Natural killer cell (primary cell): ENCODE measurements at places on chromosomes 16 and 17. TPM values are rescaled to one million over a fixed set of nuclear protein-coding genes. Genes with fewer than 3 reads are reported as not detected.

CCDC200 gene
- total RNA-seq = 0.64 TPM

- H3K36me3 ChIP-seq = no peaks in the 10 kb centered on the region
- no peak for DNase-seq
- H3K27me3 ChIP-seq = no peaks in the 10 kb centered on the region
- H3K4me1 ChIP-seq = peaks cover 27% of the 10 kb centered on the region
These were observed 151.6 kb downstream of the SOCS1 start for GRCh38 chr16:11104168-11105037.

- no peak for DNase-seq
- peak overlapping the region; percentile 93 for H3K27ac ChIP-seq
- no peaks in the 10 kb centered on the region for H3K27me3 ChIP-seq
- no peaks in the 10 kb centered on the region for H3K36me3 ChIP-seq
These were observed 82.9 kb downstream of the GAS7 start for GRCh38 chr17:10115536-10115932.

- no peak for DNase-seq
- H3K27me3 ChIP-seq = peaks cover 3% of the 10 kb centered on the region
- H3K4me1 ChIP-seq = peaks cover 15% of the 10 kb centered on the region
- H3K27ac ChIP-seq = no peak overlapping the region
- H3K36me3 ChIP-seq = no peaks in the 10 kb centered on the region
- H3K4me3 ChIP-seq = no peak overlapping the region
These were observed 26.2 kb upstream of the ADORA2B start for GRCh38 chr17:15918661-15919259.

NOTUM gene
- not detected for total RNA-seq

DNA sequence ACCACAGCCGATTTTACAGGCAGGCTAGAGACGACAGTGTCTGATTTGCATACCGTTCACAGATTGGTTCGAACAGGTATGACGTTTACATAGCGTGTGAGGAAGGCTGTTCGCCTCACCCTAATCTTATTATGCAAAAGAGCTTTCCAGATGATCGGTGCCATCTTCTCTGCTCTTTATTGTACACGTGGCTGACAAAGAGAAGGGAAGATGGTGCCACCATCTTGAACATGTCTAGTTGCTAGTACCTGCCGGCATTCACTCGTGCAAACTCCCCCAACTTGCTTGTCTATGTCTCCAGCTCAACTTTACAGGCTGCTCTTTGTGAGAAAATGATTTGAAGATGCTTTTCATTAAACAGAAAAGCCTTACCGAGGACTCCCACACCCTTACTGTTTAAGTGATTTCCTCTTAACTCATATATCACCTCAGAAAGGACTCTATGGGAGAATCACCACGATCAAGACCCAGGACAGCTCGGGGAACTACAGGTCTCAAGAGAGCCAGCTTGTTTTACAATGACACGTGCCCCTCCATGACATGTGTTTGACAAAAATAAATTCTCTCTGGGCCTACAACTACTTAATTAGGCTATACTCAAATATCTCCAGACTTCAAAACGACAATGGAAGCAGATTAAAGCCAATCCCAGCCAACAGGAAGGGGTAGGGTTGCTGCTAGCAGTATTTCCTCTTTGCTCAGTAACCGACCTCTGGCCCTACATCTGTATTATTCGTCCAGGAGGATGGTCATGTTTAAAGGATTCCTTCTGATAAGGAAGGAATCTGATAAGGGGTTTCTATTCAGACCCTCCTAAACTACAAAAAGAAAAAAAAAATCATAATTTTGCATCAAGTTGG lies 480.6 kb downstream of the TMEM114 start:
- H3K4me1 ChIP-seq = no peaks in the 10 kb centered on the region
- no peak overlapping the region for H3K4me3 ChIP-seq
- no peak overlapping the region for H3K27ac ChIP-seq
- no peaks in the 10 kb centered on the region for H3K27me3 ChIP-seq

GRCh38 chr17:40596261-40596919 lies 31.1 kb upstream of the CCR7 start:
- H3K4me3 ChIP-seq = no peak overlapping the region
- H3K27me3 ChIP-seq = no peaks in the 10 kb centered on the region
- H3K36me3 ChIP-seq = no peaks in the 10 kb centered on the region

CD300E gene
- 8.9 TPM for total RNA-seq

CDK5R1 gene
- 3.7 TPM for total RNA-seq

GRCh38 chr16:57899771-57900661 lies 70.9 kb downstream of the CNGB1 start:
- H3K36me3 ChIP-seq = no peaks in the 10 kb centered on the region
- no peaks in the 10 kb centered on the region for H3K4me1 ChIP-seq
- DNase-seq = peak; percentile 70
- H3K27me3 ChIP-seq = no peaks in the 10 kb centered on the region
- no peak overlapping the region for H3K4me3 ChIP-seq

USP10 gene
- 100 TPM for total RNA-seq

GRCh38 chr16:13154799-13155198 lies 253.4 kb downstream of the SHISA9 start:
- no peaks in the 10 kb centered on the region for H3K4me1 ChIP-seq
- no peak overlapping the region for H3K27ac ChIP-seq
- no peak for DNase-seq
- no peaks in the 10 kb centered on the region for H3K36me3 ChIP-seq
- H3K4me3 ChIP-seq = no peak overlapping the region
- no peaks in the 10 kb centered on the region for H3K27me3 ChIP-seq

NKD1 gene
- 1.0 TPM for total RNA-seq

DNA sequence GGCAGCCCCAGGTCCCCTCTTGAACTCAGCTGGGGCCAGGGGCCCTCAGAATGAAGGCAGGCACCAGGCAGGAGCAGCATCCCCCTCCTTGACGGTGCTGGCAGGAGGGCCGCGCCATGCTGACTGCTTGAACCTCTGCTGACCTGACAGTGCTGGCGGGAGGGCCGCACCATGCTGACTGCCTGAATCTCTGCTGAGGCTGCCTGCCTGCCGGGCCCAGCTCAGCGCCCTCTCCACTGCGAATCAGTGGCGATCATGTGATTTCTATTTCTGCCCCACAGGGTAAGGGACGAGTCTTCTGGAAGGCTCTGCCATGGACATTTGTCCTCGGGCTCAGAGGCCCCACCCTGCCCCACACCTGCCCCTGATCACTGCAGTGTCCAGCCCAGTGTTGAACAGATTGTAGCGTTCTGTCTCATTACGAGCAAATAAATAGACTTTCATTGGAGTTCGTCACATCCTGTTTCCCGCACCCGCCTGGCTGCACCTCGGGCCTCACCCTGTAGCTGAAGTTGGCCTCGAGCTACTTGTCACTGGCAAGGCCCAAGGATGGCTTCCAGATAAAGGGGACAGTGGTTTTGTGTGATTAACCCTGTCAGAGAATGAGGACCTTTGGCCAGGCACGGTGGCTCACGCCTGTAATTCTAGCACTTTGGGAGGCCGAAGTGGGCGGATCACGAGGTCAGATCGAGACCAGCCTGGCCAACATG lies 8.6 kb downstream of the C16orf90 start:
- no peak for DNase-seq
- peaks cover 49% of the 10 kb centered on the region for H3K36me3 ChIP-seq
- no peaks in the 10 kb centered on the region for H3K4me1 ChIP-seq
- H3K27ac ChIP-seq = no peak overlapping the region
- no peak overlapping the region for H3K4me3 ChIP-seq

- H3K36me3 ChIP-seq = no peaks in the 10 kb centered on the region
- H3K4me1 ChIP-seq = no peaks in the 10 kb centered on the region
These were observed 118.2 kb downstream of the HS3ST2 start for GRCh38 chr16:22932032-22932771.

GRCh38 chr16:59540621-59541020 lies 806.5 kb upstream of the GOT2 start:
- no peak overlapping the region for H3K4me3 ChIP-seq
- no peaks in the 10 kb centered on the region for H3K36me3 ChIP-seq
- no peaks in the 10 kb centered on the region for H3K27me3 ChIP-seq

MYH2 gene
- not detected for total RNA-seq

DNA sequence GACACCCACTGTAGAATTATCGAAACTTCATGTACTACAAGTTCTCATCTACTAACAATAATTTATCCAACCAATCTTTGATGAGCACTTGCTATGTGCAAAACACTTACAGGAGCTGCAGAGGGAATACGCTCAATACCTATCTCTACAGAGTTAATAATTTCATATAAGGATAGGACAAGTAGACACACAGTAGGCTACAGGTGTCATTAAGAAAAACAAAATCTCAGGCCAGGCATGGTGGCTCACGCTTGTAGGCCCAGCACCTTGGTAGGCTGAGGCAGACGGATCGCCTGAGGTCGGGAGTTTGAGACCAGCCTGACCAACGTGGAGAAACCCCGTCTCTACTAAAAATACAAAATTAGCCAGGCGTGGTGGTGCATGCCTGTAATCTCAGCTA lies 91.3 kb upstream of the PLEKHM1 start:
- no peaks in the 10 kb centered on the region for H3K27me3 ChIP-seq
- peaks cover 9% of the 10 kb centered on the region for H3K4me1 ChIP-seq
- no peak overlapping the region for H3K27ac ChIP-seq
- H3K36me3 ChIP-seq = no peaks in the 10 kb centered on the region

- no peaks in the 10 kb centered on the region for H3K36me3 ChIP-seq
- H3K4me1 ChIP-seq = no peaks in the 10 kb centered on the region
- no peak for DNase-seq
These were observed 174.6 kb downstream of the ABCA8 start for GRCh38 chr17:68780596-68780995.

DNA sequence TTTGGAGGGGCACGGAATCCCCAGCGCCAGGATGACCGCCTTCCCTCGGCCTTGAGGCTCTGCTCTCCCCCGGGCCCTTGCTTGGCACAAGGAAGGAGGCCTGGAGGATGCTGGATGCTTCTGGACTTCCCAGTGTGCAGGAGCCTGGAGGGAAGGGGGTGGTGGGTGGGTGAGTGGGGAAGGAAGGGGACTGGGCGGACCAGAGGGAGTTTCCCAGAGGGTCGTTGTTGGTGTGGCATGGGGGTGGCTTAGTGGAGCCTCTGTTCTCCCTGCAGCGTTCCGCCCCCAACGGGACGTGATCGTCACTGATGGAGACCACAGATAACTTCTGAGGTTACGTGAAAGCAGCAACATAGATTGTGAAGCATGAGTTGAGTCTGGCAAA lies 140.0 kb downstream of the IRF8 start:
- H3K36me3 ChIP-seq = no peaks in the 10 kb centered on the region
- H3K4me3 ChIP-seq = no peak overlapping the region
- no peak overlapping the region for H3K27ac ChIP-seq
- peak; percentile 44 for DNase-seq
- H3K4me1 ChIP-seq = no peaks in the 10 kb centered on the region
